ENCODE measurements at places on chromosomes 11 and 22.

DNA sequence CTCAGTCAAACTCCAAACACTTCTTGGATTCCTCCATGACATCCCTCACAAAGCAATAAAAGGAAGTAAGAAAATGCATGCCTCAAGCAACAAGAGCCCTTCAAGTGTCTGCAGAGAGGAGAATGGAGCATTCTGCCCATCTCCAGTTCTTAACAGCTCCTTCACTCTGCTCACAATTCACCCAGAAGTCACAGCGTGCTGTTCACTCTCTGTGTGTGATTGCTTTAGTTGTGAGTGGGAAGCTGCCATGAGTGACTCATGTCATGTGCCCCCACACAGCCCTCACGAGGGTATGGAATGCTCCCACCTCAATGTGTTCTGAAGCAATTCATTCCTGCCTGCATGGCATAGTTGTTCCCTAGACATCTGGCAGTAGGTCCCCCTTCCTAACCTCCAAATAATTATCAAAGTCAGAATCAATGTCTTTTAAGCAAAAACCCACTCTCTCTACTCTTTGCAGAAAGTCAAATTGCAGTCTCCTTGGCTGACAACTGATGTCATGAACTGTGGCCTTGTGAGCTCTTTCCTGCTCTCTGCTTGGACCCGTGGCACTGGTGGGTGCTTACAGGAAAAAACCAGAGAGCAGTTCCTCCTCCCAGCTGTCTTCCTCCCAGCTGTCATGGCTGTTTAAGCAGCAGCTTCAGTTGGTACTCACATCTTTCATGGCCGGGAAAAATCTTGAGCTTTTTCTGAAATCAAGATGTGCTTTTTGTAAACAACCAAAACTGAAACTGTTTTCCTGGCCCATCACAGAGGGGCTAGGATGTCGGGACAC lies 112.1 kb upstream of the SPON1 start:
- no peak for DNase-seq

DNA sequence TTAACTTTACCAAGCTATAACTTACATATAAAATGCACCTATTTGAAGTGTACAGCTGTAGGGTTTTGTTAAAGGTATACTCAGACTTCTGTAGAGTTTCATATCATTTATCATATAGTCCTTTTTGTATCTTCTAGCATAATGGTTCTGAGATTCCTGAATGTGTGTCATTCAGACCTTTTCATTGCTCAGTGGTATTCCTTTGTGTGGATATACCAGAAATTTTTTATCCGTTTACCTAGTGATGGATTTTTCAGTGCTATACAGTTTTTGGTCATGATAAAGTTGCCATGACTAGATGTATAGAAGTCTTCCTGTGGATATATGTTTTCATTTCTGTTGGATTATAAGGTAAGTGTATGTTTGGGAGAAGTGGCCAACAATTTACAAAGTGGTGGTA lies 6.3 kb upstream of the PITPNB start:
- DNase-seq = no peak

DNA sequence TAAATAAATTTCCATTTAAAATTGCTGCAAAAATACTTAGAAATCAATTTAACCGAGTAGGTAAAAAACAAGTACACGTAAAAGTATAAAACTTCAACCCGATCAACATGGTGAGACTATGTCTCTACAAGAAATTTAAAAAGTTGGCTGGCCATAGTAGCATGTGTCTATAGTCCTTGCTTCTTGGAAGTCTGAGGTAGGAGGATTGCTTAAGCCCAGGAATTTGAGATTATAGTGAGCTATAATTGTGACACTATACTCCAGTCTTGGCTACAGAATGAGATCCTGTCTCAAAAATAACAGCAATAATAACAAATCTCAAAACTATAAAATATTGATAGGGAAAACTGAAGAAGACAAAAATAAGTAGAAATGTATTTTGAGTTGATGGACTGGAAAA lies 11.1 kb downstream of the CASP4 start:
- DNase-seq = no peak

- no peak for DNase-seq
These were observed 11.8 kb downstream of the TBC1D10A start for GRCh38 chr22:30314915-30315314.

DNA sequence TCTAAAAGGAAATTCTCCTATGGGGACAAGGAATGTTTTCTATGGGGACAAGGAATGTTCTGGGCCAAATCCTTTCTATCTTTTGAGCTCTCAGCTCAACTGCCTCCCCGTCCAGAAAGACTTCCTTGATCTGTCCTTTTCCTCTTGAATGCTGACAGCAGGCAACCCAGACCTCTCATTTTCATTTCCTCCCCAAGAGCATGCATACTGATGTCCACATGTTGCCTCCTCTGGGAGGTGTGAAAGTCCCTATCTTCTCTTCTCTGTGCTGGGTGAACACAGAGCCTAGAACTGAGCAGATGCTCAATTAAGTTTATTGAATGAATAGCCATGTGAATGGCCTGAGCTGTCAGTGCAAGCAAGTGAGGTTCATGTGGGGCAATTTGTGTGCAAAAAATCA lies 331.9 kb upstream of the NARS2 start:
- DNase-seq = no peak

GRCh38 chr11:46391578-46392420 lies at the start of gene CHRM4:
Gene CHRM4, minus strand, starts transcription at chr11:46391776. Its CDS starts 5,219 bp downstream, at chr11:46386557.
- DNase-seq = no peak

GRCh38 chr11:121961321-121961801 lies 154.7 kb downstream of the BLID start:
- DNase-seq = no peak

DNA sequence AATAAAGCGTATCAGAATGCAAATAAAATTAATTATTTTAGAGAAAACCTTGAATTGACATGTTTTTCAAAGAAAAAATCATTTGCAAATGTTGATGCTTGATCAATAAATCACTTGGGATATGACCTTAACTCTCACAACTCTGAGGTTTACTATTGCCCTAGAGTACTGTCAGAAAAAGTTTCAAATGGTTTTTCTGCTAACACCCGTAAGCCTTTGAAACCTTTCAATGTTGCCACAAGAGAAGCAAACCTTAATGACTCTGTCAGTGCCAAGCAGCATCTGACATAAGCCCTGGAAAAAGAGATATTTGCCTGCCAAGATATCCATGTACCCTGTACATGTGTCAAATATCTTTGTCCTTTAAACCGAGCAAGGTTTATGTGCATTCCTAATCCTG lies 384.3 kb upstream of the ARHGAP42 start:
- no peak for DNase-seq

- no peak for DNase-seq
These were observed 8.6 kb upstream of the MMP8 start for GRCh38 chr11:102733232-102733875.

GRCh38 chr11:111542606-111543275 lies 2.2 kb downstream of the LAYN start:
- no peak for DNase-seq

GRCh38 chr11:16933756-16934603 lies 80.2 kb downstream of the PLEKHA7 start:
- DNase-seq = no peak

- DNase-seq = peak; percentile 50
These were observed 587 bp downstream of the SLC25A22 start for GRCh38 chr11:797296-798092.

DNA sequence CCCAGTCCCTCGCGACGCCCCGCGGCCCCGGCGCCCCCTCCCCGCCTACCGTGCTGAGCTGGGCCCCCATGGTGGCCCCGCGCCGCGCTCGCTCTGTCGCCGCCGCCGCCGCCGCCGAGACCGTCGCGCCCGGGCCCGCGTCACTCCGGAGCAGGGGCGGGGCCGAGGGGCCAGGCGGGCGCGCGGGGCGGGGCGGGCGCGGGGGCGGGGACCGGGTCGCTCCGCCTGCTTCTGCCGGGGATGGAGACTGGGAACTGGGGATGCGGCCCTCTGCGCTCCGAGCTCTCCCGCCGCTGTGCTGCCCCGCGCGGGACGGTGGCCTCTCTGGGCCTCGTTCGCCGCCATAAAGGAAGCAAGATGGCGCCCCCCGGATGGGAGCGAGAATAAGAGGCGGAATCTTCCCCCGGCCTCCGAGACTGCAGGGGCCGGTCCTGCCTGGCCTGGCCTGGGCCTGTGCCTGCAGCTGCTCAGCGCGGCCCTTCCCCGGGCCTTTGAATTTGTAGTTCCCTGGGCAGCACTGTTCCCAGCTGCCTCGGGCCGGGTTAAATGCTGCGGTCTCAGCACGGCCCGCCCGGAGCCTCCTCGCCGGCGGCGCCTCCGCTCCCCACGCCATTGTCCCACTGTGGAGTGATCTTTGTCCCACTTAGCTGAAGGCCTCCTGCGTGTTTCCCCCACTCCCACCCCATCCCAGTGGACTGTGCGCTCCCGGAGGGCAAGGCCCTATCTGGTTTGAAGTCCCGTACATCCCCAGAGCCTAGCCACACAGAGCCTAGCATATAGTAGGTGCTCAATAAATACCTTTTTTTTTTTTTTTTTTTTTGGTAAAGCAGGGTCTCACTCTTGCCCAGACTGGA lies at the start of gene CYB5R3:
Gene CYB5R3, minus strand, starts transcription at position 147 of the 854 bp plus-strand sequence. Its CDS starts 77 bp downstream, at position 70.
- DNase-seq = peak; percentile 46

DNA sequence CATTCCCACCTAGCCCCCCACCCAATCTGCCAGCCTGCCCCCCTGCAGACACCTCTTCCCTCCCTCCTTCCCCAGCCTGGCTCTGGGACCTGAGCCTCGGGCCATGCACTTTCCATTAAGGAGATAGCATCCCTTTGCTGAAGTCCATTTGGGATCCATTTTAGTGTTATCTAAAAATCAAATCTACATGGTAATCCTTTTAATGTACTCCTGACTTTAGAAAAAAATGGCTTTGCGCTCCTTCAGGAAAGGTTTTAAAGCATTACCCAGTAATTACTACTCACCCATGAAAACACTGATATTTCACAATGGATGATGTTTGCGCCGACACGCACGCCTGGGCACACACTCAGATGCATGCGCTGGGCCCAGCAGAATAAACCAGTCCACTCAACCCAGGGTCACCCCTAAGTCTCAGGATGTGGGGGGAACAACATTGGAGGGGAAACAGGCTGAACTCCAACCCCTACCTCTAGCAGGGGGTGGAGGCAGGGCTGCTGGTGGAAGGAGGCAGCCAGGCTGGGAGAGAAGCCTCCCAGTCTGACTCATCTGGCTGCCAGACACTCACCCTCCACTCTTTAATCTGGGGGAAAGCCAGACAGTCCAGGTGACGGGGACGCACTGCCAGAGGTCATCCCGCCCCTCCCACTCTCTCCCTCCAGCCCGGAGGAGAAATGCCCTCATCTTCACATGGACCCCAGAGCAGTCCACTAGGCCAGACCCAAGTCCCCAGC lies 29.8 kb downstream of the LMO1 start:
- DNase-seq = no peak

Data from stimulated activated CD8-positive, alpha-beta memory T cell treated with anti-CD3 and anti-CD28 coated beads, Interleukin-2, amount 100 ng/mL, for 1 hour (primary cell).